ENCODE measurements at places on chromosomes 7 and 10. TPM values are rescaled to one million over a fixed set of nuclear protein-coding genes. Genes with fewer than 3 reads are reported as not detected.

The NXPH1 gene
- not detected for total RNA-seq

The MRC1 gene
- total RNA-seq: not detected

The UROS gene
- total RNA-seq: 75.2 TPM

The GDF2 gene
- not detected for total RNA-seq

The TSPAN15 gene
- not detected for total RNA-seq

The EVX1 gene
- total RNA-seq: not detected

The GPR37 gene
- not detected for total RNA-seq

DNA sequence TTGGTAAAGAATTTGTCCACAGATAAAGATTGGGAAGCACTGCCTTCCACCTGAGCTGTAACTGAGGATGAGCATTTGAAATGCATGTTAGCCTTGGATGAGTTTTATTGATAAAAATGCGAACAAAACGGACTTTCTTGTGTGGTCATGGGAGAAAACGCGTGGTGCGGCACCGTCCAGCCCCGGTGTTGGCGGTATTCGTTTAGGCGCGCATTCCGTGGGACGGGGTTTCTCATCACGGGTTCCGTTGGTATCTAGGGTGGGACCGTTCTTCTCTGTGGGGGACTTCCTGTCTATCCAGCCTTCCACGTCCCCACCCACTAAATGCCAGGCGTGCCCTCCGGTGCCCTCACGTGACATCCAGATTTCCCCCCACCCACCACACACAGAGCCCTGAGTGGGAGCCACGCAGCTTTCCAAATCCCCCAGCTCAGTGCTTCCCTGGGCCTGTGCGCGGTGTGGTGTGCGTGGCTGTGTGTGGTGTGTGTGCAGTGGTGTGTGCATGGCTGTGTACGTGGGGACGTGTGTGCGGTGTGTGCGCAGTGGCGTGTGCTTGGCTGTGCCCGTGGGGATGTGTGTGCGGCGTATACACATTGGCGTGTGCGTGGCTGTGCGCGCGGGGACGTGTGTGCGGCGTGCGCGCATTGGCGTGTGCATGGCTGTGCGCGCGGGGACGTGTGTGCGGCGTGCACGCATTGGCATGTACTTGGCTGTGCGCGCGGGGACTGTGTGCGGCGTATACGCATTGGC is 18.1 kb downstream of the IQCE start:
- DNase-seq: no peak
- H3K27me3 ChIP-seq: no peaks in the 10 kb centered on the region
- H3K36me3 ChIP-seq: 0 out of 2 replicates have a peak, but pooled peaks cover 4% of the 10 kb centered on the region
- no peak overlapping the region for H3K4me3 ChIP-seq
- no peak overlapping the region for H3K27ac ChIP-seq

DNA sequence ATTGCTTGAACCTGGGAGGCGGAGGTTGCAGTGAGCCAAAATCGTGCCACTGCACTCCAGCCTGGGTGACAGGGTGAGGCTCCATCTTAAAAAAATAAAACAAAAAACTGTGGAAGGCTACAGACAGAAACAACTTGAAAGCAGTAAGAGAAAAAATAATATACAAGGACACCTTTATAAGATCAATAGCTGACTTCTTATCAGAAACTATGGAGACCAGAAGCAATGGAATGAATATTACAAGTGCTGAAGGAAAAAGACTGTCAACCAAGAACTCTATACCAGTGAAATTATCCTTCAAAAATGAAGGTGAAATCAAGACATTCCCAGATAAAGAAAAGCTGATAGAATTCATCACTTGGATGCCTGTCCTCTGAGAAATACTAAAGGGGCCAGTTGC is 49.0 kb downstream of the RBAK start:
- no peak overlapping the region for H3K27ac ChIP-seq
- H3K4me3 ChIP-seq: no peak overlapping the region
- H3K4me1 ChIP-seq: no peaks in the 10 kb centered on the region
- peak; percentile 29 for DNase-seq
- no peaks in the 10 kb centered on the region for H3K27me3 ChIP-seq

DNA sequence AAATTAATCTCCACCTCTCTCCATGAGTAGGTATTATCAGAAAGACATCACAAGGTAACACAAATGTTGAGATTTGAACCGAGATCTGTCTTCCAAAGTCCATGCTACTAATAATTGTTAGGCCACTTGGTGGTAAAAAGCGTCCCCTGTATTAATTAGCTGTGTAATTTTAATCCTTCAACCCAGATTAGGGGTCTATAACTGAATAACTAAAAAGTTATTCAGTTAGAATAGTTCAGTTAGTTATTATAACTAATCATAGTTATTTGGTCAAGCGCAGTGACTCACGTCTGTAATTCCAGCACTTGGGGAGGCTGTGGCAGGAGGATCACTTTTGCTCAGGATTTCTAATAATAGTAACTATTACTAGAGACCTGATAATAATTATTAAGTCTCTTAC is 5.6 kb downstream of the PDSS1 start:
- peaks cover 5% of the 10 kb centered on the region for H3K4me1 ChIP-seq
- no peak overlapping the region for H3K27ac ChIP-seq
- no peak for DNase-seq

GRCh38 chr7:91348711-91349110 is 84.5 kb downstream of the FZD1 start:
- peaks cover 65% of the 10 kb centered on the region for H3K27me3 ChIP-seq
- H3K27ac ChIP-seq: no peak overlapping the region
- H3K4me1 ChIP-seq: no peaks in the 10 kb centered on the region
- H3K4me3 ChIP-seq: no peak overlapping the region

GRCh38 chr10:30029164-30029871 is 30.1 kb downstream of the JCAD start:
- H3K27me3 ChIP-seq: no peaks in the 10 kb centered on the region
- H3K36me3 ChIP-seq: peaks cover 3% of the 10 kb centered on the region
- no peak overlapping the region for H3K27ac ChIP-seq
- DNase-seq: no peak

GRCh38 chr10:32412499-32412853 is 33.5 kb upstream of the CCDC7 start:
- H3K4me1 ChIP-seq: peaks cover 24% of the 10 kb centered on the region
- 0 out of 2 replicates have a peak overlapping the region, but pooled peaks have one; percentile 77 for H3K27ac ChIP-seq
- H3K36me3 ChIP-seq: no peaks in the 10 kb centered on the region
- DNase-seq: peak; percentile 60

Data from GM23248 (cell line).